ENCODE measurements at places on chromosomes 1 and 21.
A peak's percentile ranks its signal among the peaks of the same experiment; 100 is the strongest.

DNA sequence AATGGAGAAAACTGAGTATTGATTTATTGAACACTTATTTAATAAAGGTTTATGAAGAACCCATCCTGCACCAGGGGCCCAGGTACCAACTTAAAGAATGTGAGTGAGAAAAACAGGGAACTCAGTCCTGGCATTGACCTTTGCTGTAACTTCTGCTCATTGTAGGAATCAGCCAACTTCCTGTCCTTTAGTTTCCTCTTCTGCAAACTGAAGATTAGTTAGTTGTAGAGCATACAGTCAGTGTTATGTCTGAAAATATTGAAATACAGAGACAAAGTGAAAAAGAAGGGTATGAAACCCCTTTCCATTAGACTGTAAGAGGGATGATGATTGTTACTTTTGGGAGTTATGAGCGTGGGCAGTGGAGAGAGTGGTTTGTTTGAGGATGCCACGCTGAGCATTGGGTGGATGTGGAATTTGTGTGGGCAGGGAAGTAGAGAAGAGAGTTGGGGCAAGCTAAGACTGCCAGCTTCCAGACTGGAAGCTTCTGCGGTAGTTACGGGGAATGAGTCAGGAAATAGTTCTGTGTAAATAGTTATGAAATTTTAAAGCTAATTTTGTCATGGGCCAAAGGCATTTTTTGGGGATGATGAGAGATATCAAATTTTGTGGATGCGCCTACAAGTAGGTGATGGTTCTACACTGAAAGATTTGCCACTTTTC is 89.2 kb downstream of the GPR88 start:
- DNase-seq, result no peak

GRCh38 chr1:16927256-16927655 is 5.5 kb downstream of the CROCC start:
- DNase-seq, result no peak

DNA sequence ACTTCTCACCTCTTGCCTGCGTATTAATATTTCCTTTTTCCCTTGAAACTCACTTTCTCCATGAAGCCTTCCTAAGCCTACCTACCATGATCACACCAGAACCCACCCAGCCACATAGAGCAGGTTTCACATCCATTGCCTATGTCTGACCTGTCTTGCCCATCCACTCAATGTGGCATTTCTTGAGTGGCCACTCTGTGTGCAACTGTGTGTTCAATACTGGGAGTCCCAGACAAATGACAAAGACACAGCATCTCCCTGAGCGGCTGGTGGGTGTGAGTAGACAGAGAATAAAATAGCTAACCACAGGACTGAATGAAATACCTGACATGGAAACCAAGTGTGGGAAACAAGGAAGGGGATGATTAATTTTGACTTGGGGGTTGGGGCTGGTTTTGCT is 3.1 kb downstream of the PTGFRN start:
- DNase-seq, result no peak

- DNase-seq, result no peak
Measured at GRCh38 chr1:44689447-44689765, 14.9 kb downstream of the ARMH1 start.

DNA sequence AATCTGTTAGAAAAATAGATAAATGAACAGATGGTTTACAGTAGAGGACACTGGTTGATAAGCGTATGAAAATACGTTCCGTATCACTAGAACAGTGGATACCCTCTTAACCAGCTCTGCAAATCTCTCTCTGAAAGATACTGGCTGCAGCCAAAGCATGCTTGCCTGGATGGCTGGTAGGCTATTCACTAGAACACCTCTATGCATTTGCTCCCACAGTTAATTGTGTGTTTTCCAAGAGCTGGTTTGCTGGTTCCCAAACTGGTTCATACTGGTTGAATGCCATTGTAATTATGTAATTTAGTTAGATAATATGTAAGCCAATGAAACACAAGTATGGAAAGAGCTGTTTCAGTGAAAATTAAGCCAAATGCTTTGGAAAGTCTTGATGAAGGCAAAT is 126.6 kb downstream of the C1orf21 start:
- DNase-seq, result peak; percentile 3

DNA sequence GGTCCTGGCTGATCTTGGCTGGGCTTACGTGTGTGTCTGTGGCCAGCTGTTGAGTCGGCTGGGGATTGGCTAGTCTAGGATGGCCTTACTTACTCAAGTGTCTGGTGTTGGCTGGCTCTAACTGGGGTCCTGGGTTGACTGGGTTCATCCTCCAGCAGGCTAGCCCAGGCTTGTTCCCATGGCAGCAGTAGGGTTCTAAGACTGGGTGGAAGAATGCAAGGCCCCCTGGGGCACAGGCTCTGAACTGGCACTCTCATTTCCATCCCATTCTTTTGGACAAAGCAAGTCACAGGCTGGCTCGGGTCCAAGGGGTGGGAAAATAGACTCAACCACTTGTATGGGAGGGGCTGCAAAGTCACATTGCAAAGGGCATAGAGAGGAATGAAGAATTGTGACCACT is 7.9 kb upstream of the OPRD1 start:
- DNase-seq, result no peak

DNA sequence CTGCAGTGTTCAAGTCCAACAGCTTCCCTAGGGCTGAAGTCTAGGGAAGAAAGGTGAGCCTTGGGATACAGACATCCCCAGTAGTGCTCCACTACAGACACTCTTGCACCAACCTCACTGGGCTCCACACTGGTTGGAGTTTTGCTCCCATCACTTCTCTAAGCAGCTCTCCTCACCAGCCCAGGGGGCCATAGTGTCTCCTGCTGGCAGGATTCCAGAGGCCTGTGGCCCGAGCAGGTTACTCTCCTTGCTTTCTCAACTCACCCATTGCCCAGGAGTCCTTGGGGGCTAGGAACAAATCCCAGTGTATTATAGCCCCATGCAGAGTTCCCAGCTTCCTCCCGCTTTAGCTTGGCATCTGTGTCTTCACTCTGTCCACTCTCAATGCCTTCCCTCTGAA is 52.8 kb downstream of the IFI44 start:
- DNase-seq, result no peak

DNA sequence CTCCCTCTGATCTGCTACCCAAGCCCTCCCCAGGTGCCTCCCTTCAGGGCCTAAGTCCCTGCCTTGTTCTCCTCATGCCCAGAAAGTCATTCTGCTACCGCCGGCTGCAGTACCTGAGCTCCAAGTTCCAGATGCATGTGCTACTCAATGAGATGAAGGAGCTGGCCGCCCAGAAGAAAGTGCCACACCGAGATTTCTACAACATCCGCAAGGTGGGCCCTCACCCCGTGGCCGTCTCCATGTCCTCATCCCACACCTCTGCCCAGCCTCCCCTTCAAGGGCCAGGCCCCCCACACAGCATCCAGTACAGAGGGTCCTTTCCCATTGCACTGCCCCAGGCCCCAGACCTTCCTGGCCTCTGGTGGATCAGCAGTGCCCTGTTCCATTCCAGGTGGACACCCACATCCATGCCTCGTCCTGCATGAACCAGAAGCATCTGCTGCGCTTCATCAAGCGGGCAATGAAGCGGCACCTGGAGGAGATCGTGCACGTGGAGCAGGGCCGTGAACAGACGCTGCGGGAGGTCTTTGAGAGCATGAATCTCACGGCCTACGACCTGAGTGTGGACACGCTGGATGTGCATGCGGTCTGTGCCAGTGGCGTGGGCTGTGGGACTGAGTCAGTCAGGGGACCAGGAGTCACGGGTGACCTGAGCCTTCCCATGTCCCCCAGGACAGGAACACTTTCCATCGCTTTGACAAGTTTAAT is 8.2 kb downstream of the AMPD2 start:
- peak; percentile 81 for DNase-seq

GRCh38 chr1:184825571-184825970 is 70.9 kb upstream of the EDEM3 start:
- no peak for DNase-seq

- DNase-seq, result peak; percentile 71
Measured at GRCh38 chr1:171841050-171841910, at the start of gene DNM3. Gene DNM3, plus strand, starts transcription at chr1:171841498. Its CDS starts 159 bp downstream, at chr1:171841657.

DNA sequence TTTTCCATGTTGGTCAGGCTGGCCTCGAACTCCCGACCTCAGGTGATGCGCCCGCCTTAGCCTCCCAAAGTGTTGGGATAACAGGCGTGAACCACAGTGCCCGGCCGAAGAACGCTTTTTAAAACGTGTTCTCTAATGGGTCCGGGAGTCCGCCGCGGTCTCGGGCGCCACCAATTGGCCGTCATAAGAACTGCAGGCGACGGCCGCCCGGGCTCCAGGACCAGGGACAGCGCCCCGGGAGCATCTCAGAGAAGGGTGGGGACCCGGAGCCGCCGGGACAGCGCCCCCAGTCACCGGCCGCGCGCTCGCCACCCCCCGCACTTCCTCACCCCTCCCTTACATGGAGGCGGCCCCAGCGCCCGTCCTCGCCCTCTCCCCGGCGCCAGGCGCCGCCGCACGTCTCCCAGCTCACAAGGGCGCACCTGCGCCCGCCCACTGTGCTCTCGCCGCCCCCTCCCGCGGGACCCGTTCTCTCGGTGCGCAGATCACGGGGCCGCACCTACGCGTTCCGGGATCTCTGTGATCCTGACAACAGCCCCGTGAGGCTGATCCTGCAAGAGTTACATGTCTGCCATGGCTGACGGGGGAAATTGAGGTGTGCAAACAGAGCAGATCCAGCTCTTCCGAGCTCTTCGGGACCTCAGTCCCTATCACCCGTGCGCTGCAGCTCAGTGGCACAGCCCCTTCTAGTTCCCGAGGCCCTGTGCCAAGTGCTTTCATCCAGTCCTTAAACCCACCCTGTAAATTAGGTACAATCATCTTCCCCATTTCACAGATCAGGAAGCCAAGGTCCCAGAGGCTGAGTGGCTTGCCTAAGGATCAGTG is 9.8 kb downstream of the RAP1GAP start:
- peak; percentile 97 for DNase-seq

GRCh38 chr1:159408862-159409400 is 23.1 kb upstream of the OR10J4 start:
- no peak for DNase-seq

DNA sequence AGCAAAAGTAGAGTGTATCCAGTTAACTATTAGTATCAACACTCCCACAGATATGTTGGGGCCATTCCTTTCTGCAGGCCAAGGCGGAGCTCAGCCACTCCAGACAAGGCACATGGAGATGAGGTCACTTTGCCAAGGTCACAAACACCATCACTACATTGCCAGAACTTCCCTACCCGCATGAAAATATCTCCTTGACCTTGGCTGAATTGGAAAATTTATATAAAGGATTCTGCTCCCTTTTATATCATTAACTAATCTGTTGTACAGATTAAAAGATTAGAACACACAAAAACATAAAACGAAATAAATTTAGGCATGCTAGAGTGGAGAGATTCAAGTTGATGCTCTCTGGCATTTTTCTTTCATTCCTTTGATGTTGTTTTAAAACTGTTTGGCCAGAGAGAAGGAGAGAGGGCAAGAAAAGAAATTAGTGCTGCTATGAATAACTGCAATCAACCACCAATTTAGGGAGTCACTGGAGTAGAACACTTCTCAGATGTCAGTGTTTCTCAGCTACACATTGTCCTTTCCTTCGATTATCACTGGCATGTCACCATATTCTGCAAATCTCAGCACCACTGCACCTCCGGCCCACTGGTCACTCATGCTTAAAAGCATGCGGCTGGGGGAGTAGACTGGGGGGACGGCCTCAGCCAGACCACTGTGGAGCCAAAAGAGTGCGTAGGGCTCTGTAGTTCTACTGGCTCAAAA is 78.7 kb upstream of the ATP1B1 start:
- DNase-seq, result peak; percentile 72

- DNase-seq, result no peak
Measured at GRCh38 chr1:83889707-83890106, 109.2 kb downstream of the TTLL7 start.

GRCh38 chr1:48499211-48499735 is 27.3 kb upstream of the SPATA6 start:
- DNase-seq, result no peak

GRCh38 chr1:214213136-214213535 is 67.8 kb upstream of the SMYD2 start:
- DNase-seq, result peak; percentile 20

DNA sequence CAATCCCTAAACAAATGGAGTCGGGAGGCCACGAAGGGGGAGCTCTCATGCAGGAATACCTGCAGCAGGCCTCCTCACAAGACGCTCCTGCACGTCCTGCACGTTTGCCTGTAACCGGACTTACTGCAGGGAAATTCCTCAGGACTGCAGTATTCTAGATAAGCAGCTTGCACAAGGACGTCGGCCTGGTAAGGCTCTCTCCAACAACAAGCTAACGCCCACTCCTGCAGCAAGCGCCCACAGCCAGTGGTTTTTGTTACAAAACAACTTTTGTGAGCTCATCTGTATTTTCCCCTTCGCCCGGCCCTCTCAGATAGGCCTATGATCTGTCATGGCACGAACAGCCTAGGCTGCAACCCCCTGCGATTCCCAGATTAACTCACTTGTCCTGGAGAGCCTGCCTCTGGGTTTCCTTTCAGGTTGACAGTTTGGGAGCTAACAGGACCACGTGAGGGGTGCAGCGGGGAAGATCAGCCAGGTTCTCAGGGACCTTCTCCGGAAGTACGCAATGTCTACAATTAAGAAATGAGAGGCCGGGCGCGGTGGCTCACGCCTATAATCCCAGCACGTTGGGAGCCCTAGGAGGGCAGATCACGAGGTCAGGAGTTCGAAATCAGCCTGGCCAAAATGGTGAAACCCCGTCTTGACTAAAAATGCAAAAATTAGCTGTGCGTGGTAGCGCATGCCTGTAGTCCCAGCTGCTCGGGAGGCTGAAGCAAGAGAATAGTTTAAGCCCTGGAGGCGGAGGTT is 921 bp upstream of the MIB2 start:
- DNase-seq, result peak; percentile 75

DNA sequence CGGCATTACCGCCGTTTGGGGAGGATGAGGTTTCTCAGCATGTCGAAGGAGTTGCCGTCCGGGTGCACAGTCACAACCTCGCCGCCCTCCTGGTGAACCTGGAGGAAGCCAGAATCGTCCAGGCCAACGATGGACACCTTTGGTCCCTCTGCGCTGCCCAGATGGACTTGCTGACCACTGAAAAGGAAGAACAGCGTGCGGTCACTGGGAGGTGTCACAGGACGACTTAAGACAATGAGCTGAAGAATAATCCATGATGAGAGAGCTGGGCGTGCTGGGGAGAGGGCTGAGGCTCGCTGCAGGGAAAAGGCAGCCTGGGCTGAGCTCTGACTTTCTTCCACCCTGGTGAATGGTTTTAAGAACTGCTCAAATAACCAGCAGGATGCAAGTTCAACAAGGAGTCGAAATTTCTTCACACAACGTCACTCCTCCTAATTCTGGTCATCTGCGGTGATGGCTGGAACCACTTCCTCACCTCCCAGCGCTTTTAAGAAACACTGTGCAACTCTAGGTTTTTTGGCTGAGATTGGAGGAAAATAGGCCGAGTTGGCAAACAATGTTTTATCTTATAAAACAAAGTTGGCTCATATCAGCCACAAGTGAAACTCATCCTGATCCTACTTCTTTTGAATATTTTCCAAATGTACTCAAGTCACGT is 55.5 kb downstream of the SIM2 start:
- no peak for DNase-seq
